ENCODE measurements at places on chromosomes 3 and 15.

DNA sequence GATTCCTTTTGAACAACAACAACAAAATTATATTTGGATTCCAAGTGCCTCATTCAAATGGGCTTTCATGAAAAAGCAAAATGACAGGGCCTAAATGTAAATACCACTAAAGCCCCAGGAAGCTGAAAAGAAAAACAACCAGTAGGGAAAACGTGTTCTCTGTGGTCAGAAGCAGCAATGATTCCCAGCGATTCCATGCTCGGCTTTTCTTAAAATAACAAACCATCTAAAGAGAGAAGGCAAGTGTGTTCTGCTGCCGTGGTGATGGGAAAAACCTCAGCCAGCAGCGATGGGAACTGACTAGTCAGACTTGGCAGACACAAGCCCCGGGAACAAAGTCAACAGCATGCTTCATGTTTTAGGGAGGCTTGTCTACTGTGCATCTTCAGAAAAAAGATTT lies 153.6 kb downstream of the TNIK start:
- DNase-seq, result no peak

GRCh38 chr3:39024497-39024896 lies 27.2 kb downstream of the SCN11A start:
- DNase-seq, result no peak

DNA sequence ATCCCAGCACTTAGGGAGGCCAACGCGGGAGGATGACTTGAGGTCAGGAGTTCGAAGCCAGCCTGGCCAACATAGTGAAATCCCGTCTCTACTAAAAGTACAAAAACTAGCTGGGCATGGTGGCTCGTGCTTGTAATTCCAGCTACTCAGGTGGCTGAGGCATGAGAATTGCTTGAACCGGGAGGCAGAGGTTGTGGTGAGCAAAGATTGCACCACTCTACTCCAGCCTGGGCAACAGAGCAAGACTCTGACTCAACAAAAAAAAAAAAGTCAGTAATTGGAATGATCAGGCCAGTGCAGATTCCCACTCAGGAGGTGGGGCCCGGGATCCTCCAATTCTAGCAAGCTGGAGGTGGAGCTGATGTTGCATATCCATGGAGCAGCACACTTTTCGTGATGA lies 5.6 kb downstream of the CFAP92 start:
- no peak for DNase-seq

DNA sequence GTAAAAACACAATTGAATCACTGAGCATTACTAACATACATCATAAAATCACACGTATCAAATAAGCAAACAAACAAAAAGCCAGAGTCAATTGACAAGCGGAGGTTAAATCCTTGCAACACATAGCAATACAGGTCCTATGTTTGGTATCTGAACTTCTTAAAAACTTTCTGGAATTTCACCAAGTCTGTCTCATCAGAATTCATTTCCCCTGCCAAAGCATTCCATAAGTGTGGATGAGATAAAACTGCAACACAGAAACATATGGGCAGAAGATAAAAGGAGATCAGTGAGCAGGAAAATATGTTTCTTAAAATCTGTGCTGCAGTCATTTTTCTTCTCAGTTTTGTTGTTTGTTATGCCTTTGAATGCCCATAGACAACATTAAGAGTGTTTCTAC lies 1155.5 kb downstream of the TBL1XR1 start:
- DNase-seq, result no peak

GRCh38 chr15:43330780-43331087 lies 361 bp upstream of the LCMT2 start:
- DNase-seq, result no peak

- DNase-seq, result no peak
These were observed 16.5 kb upstream of the FAM3D start for GRCh38 chr3:58683001-58683458.

GRCh38 chr3:99758502-99759177 lies 59.0 kb upstream of the CMSS1 start:
- no peak for DNase-seq

DNA sequence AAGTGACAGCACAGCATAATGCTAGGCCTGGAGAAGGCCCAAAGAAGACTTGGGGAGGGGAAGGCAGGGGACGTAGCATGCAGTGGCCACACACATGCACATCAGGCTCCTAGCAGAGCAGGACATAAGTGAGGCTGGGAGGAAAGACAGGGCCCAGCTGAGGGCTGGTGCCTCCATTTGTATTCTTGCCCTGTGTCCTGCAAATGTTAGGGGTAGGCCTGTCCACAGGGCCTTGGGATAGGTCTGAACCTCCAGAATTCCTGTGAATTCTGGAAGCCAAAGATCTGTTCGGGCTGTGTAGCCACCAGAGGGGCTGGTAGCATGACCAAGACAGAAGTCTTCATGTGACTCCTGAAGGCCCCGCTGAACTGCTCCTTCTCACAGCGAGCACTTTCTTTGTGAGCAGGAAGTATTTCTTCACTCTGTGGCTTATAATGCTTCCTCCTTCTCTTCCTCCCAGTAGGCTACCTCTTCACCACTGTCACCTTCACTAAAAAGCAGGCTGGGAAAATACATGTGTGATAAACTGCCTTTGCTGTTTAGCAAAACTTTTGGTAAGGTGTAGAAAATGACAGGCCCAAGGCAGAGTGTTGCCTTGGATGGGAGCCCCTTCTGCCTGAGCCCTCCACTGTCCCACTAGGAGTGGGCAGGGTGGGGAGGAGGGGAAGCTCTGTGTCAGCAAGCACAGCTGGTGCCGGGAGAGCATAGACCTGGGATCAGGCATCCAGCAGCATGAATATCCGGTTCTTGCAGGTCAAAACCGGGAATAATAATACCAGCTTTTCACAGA lies 8.4 kb downstream of the CERS3 start:
- DNase-seq, result no peak

DNA sequence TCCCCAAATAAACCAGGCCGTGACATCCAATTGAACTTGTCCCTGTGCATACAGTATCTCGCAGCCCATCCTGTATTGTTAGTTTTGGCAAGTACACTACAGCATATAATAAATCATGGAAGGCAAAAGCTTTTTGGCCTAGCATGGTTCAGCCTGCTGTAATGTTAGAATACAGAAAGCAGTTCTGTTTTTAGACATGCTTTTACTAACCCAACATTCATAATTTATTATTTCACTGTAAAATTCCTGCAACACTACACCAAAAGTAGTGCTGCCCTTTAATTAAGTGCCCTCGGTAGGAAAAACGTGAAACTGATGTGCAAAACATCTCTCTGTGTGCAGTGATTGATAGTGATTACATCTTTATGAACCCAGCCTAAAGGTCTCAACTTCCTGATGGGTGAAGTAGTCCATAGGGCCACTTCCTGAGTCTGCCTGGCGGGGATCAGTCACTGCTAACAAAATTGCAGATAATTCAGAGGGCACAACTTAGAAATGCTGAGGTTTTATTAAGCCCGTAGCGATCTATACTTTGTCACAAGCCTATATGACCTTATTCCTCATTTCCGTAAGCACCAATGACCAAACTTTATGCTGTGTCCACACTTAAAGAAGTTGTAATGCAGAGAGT lies 227.8 kb downstream of the CDIN1 start:
- no peak for DNase-seq

GRCh38 chr15:66570327-66570726 lies 4.5 kb upstream of the LCTL start:
- no peak for DNase-seq

DNA sequence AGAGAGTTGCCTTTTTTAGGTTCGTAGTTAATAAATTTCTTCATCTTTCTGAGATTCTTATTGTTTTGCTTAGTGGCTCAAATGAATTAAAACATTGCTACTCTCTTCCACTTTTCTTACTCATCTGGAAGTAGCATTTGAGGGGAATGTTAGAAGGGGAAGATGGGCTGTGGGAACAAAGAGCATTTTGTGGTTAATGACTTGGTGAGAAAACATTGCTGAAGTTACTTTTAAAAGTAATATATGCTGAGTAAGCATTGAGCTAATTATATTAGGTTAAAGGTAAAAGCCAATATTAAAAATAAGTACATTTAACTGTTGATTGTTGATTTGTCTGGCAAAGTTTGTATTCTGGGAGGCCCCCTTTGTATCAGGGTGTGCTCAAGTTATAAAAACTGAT lies 5.7 kb downstream of the MORF4L1 start:
- no peak for DNase-seq

DNA sequence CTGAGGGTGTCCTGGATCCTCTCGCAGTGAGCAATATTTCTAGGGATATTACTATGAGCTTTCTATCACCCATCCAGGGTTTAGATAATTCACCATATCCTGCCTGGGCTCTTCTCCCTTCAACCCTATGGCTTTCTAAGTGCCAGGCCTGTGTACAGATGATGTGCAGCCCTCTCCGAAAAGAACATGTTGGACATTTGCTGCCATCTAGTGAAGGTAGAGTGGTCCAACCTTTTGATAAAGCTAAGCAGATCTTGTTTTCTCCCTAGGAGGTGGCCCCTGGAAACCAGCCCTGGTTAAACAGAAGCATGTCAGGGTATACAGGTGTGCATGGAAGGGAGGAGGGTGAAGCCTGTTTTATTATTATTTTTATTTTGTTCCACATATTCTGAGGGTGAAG lies 27.9 kb upstream of the SCN10A start:
- DNase-seq, result no peak

DNA sequence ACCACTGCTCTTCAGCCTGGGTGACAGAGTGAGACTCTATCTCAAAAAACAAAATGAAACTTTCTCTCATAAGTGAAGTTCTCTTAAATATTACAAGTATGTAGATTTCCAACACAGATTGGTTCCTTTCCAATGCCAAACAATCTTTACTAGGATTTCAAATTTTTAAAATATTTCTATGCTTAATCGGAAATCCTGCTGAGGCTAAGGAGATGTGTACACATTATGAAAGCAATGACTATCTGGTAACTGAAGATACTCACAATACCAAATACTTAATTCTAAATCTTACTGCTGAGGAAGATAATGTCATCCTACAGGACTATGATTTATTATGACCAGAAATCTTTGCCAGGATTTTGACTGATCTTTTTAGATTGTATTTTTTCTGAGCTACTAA lies 255.6 kb upstream of the ZNF717 start:
- DNase-seq, result no peak

DNA sequence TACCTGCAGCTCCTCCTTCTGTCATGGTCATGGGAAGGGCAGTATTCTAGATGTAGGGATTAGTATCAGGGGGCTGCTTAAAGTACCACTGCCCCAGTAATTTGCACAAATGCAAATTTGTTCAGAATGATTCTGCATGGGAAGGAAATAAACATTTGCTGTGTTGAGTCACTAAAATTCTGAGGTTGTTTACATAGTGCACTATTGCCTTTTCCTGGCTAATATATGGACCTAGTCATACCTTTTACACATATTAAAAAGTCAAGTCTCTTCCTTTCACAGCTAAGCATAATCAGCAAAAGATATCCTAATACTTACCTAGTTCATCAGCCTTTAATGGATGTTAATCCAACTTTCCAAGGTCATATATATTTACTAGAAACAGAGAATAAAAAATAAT lies 746.4 kb upstream of the NR2F2 start:
- DNase-seq, result no peak

DNA sequence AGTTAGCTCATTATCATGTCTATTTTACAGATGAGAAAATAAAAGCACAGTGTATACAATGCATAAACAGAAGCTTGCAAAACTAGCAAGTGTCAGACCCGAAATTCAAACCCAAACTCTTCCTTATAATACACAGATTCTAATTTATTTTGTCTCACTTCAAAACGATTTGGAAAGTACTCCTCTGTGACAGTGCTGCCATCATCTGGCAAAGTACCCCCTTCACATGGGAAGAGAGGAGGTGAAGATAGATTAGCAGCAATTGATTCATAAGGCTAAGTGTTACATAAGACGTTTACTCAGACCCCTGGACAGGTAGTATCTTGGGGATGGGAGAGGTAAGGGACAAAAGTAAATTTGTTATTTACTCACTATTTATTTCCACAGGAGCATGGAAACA lies 744.0 kb upstream of the SGO1 start:
- DNase-seq, result no peak

GRCh38 chr15:39400821-39401550 lies 179.9 kb upstream of the THBS1 start:
- no peak for DNase-seq

DNA sequence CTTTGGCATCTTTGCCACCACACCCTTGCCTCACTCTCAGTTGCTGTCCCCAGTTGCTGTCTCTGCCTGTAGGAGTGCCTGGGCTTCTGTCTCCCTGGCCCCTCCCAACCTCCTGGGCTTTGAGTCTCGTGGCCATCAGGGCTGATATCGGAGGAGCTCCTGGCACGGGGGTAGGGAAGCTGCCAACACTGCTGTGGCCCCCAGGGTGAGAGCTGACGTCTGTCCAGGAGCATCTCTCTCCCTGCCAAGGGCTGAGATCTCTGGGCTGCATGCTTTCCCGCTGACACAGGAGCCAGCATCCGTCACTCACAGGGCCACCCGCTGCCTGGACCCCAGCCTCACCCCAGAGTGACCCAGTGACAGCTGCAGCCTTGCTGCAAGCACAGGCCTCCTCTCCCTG lies 47.4 kb downstream of the EXOG start:
- DNase-seq, result no peak

- DNase-seq, result no peak
These were observed 103.9 kb downstream of the FBN1 start for GRCh38 chr15:48541341-48542278.

DNA sequence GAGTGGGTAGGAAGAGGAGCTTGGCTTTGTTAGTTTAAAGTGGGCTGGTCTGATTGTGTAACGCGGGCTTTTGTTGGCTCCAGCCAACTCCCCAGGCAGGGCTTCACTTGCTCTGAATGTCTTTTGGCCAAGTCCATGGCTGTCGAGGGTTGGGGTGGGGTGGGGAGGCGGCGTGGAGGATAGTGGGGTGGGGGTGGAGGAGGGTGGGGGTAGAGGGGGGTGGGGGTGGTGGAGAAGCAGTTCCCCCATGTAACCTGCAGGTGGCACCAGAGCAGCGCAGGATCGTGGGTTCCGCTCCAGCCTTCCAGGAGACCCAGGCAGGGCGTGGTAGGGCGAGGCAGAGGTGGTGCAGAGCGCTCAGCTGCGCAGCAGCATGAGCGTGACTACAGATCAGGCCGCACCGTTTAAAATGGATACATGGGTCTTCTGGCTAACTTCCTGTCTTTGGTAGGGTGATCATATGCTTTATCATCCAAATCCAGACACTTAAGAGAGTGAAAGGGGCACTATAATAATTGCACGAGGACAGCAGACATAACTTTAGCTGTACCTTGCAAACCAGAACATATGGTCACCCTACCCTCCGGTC lies 28.3 kb downstream of the GOLGA6A start:
- DNase-seq, result peak; percentile 53

DNA sequence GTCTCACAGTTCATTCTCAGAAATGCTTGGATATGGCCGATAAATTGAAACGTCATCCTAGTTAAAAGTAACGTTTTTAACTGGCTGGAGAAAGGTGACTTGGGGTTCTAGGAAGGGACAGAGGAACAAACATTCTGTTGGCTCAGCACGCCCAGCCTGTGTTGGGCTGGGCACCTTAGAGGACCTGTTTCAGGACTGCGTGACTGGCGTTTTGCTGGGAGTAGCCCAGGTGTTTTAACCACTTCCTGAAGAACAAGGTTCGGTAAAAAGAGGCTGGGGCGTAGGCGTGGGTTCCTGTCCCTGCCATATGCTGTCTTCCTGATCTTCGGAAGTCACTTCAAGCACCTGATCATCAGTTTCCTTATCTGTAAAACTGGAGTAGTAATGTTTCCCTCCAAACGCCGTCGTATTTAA lies 1.1 kb upstream of the TLNRD1 start:
- DNase-seq, result peak; percentile 30
